ENCODE measurements at places on chromosomes 1 and 21.

DNA sequence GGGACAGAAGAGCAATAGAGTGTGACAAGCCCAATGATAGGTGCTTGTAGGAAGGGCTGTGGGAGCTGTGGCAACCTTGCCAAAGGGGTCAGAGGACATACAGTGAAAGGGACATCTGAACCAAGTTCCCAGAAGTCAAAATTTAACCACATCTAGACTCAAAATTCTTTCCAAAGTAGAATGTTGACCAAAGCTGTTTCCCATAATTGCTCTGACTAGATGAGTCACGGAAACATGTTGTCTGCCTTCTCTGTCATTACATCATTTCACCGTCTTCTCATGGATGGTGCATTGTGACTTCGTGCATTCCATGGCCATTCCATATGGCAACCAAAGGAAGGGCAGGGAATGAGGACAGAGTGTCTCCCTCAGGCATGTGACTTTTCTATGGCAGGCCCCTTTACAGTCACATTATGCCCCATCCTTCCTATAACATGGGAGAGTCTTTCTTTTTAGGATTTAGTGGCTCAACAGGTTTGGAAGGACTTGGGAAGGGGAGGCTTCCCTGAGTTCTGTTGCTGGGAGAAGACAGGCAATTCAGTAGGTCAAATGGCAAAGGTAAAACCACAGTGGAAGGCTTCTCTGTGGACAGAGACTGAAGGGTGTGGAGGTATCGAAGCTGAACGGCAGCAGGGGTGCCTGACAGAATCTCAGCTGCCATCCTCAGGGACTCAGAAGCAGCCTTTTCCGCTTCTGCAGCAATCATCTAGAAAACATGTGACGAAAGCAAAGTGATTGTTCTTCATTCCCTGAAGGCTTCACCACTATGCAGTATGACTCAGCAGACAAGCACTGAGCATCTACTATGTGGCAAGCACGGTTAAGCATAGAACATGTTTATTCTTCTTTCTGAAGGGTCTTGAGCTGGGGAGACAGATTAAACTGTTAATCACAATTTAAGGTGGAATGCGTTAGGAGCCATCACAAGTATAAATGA, 24.7 kb downstream of the NPHS2 start:
- peak; percentile 37 for DNase-seq

DNA sequence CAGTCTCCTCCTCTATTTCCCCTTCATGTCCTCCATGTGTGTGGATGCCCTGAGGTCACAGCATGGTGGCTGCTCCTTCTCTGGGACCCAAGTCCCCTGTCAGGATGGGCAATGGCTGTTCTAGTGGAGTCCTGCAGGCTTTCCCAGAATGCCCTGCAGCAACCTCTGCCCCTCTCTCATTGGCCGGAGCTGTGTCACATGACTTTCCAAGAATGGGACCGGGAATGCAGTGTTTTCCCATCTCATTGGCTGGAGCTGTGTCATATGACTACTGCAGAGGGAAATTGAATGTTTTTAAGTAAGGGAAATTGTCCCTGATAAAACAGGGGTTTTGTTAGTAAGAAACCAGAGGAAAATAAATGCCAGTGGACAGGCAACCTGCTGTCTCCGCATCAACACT, 365.9 kb downstream of the PTPRU start:
- DNase-seq, result no peak

DNA sequence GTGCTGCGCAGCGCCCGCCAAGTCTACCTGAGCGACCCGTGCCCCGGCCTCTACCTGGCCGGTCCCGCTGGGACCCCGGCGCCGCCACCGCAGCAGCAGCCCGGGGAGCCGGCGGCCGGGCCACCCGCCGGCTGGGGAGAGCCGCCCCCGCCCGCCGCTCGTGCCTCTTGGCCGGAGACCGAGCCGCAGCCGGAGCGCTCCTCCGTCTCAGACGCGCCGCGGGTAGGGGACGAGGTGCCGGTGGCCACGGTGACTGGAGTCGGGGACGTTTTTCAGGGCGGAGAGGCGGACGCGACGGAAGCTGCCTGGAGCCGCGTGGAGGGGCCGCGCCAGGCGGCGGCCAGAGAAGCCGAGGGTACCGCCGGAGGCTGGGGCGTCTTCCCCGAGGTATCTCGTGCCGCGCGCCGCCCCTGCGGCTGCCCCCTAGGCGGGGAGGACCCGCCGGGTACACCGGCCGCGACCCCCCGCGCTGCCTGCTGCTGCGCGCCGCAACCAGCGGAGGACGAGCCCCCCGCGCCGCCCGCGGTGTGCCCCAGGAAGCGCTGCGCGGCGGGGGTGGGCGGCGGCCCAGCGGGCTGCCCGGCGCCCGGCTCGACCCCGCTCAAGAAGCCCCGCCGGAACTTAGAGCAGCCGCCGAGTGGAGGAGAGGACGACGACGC, 646 bp downstream of the IER5 start:
- DNase-seq, result no peak

DNA sequence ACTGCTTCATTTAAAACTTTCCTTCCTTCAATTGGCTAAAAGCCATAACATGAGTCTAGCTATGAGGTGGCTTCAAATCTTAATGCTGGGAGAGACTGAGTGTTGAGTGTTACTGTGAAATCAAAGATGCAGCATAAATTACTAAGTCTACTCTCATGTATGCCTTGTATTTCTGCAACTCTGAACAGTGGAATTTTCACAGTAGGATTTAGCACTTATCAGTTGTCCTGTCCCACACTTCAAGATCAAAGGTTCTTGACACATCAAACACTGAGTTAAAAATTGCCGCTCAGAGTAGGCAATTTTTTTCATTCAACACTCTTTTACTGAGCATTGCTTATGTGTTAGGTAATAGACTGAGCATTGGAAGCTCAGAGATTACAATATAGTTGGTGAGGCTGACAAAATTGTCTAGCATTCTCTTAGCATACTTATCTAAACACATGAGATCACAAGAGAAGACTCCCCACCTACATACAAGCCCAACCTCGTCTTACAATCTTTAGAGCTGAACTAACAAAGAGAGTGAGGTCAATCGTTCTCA, 56.4 kb upstream of the ADORA3 start:
- DNase-seq, result peak; percentile 49

DNA sequence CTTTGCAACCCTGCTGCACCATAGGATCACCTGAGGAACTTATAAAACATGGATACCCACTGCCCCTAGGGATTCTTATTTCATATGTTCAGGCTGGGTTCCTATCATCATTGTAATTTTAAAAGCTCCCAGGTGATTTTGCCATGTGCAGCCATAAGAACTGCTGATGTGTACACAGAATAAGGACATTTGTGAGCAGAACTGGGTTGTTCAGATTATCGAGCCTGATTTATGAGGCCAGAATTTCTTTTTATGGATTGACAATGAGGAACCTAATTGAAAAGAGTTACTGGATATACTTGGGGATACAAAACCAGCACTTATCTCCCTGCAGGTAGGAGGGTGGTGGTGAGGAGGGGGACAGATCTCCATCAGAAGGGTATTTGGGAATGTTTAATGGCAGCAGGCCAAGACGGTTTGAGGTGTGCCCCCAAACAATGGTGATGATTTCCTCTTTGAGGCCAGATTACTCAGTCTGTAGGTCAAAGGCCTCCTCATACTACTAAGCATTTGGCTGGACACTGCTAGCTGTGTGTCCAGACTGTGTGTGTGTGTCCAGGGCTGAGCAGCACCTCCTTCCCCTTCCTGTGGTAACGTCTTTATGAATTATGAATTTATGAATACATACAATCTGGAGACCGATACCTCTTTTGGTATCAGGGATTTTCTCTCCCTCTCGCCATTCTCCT, 18.9 kb downstream of the NOS1AP start:
- DNase-seq, result no peak

DNA sequence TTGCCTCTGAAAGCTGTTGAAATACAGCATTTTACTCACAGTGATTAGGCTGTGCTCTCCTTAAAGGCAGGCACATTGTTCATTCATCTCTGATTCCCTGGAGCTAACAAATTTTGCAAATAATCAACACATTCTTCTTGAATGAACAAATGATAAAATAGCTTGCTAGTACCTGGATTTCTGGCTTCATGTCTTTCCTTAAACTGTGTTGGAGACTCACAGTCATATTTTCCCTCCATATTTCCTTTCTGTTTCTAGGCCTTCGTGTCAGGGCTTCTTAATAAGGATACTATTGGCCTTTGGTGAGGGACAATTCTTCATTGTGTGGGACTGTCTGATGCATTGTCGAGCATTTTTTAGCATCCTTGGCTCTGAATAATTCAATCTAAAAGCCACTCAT, 9.7 kb downstream of the HSD11B1 start:
- DNase-seq, result no peak

DNA sequence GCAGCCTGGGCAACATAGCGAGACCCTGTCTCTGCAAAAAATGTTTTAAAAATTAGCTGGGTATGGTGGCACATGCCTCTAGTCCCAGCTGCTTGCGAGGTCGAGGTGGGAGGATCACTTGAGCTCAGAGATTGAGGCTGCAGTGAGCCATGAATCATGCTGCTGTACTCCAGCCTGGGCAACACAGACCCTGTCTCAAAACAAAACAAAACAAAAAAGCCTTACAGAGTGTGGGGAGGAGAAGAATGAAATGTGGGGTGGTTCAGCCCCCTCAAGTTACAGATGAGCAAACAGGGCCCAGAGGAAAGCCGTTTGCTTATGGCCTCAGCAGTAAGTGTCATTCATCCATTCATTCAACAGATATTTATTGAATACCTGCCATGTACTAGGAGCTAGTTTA, 40.7 kb downstream of the RPS6KA1 start:
- no peak for DNase-seq

- DNase-seq, result no peak
These were observed 54.0 kb upstream of the COL11A1 start for GRCh38 chr1:103162360-103162759.

DNA sequence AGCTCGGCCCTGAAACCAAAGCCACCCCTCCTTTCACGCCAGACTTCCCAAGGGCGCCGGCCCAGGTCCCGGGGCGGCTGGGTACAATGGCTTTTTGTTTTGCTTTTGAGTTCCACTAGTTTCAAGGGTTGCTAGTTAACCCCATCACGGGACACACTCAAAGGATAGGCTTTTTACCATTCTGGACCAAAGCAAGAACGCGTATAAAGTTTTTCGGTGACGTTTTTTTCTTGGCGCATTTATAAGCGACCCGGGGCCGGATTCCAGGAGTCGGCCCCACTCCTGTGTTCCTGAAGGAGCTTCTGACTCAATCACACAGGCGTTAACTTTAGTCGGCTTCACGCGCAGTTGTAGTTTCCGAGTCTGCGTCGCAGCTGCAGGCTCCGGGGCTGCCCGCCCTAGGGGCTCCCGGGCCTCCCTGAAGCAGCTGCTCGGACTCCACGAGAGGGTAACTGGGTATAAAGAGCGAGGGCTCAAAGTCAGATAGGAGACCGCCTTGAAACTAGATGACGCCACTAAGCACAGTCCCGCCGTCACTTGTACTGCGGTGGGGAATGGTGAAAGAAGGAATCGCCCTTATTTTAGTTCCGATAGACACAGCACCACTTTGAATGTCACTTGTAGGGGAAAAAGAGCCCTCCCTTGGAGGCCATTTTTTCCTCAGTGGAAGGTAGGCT, 707 bp upstream of the KLHL21 start:
- DNase-seq, result peak; percentile 70

- no peak for DNase-seq
These were observed 188.9 kb upstream of the MAP1LC3C start for GRCh38 chr1:242187816-242188215.

DNA sequence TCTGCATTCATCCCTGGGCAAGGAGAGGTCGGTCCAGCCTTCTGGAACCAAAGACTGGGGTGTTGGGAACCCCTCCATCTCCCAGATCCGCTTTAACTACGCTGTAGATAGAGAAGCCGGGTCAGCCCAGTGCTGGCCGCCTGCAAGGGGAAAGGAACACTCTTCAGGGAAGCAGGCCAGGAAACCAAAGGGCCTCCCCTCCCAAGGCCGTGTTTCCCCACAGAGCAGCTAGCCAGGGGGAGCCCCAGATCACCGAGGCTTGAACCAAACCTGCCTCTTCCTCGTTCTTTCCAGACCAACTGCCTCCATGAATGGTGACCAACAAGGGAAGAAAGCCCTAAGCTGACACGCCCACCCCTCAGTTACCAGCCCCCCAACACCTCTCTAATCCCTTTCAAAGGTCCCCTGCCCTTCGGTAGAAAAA, 1.2 kb upstream of the CHD5 start:
- no peak for DNase-seq

GRCh38 chr1:88684482-88685258, 597 bp downstream of the PKN2 start:
- no peak for DNase-seq

DNA sequence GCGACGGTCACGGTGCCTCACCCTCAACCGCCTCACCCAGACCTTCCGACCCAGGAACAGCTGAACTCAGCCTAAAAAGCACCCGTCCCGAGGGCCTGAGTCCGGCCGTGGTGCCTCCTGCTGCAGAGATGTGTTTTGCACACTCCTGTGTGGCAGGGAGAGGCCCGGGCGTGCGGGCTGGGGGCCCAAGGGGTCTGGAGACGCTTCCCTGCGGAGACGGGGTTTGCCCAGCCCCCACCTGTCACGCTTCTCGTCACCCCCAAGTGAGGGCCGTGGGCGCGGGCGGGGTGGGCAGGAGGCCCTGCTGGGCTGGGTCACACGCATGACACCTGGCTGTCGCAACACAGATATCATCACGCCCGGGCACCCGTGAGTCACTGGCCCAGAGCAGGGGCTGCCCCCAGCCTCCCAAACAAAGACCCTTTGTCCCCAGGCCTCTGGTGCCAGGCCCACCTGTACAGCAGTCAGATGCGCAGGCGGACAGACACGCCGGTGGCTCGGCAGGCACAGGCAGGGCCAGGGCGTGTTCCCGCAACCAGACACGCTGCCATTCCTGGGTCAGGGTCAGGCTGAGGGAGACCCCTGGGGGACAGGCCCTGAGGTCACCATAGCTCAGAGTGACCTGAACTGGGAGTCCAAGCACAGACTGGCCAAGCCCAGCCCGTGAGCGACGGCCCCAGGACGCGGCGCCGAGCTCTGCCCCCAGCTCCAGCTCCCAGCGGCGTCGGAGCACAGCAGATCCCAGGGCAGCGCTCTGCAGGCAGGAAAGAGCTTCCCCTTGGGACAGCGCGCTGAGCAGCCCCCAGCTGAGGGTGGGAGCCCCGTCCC, 6.1 kb downstream of the B3GALT6 start:
- no peak for DNase-seq

- peak; percentile 56 for DNase-seq
These were observed 43.4 kb upstream of the PIGV start for GRCh38 chr1:26744075-26744959.

- DNase-seq, result no peak
These were observed 102.0 kb downstream of the CYYR1 start for GRCh38 chr21:26471099-26471471.

DNA sequence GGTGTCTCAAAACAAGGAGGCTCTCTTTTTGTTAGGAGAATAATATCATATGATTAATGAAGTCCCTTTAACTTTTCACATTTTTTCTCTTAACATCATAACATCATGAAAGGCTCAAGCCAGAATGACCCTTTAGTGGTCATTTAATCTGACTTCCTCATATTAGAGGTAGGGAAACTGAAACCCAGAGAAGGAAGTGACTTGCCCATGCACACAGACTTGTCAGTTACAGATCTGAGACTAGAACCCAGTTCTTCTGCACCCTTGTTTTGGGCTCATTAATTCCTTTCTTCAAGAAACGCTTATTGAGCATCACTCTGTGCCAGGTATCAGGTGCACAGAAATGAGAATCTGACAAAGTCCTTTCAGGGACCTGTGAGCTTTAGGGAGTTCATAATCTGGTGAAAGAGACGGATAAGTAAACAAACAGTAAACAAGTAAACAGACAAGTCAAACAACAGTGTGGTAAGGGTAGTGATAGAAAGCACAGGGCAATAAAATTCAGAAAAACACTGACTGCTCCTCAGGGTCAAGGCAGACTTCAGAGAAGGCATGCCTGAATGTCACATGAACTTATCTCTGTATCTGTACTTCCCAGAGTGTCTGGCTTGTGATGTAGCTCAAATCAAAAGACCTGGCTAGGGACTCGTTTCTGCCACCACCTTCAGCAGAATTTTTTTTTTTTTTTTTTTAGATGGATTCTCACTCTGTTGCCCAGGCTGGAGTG, 38.3 kb upstream of the OSBPL9 start:
- no peak for DNase-seq
